Activated CD4-positive, CD25-positive, alpha-beta regulatory T cell (primary cell): ENCODE measurements at places on chromosomes 7 and 10.

DNA sequence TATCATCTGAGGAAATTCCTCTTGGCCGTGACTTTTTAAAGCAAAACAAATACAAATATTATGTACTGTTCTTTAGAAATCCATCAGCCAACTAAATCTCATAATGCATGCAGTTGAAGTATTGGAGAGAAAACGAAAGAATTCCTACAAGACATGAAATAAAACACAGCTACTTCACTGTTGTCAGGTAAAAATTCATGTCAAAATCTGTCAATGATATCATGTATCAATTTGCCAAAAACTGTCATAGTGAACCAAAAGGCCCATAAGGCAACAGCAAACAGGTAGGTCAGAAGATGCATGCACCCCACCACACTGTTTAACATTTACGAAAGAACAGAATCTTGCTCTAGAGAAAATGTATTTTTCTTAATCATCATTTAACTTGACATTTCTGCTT lies 2.3 kb downstream of the GPR22 start:
- no peak for DNase-seq

DNA sequence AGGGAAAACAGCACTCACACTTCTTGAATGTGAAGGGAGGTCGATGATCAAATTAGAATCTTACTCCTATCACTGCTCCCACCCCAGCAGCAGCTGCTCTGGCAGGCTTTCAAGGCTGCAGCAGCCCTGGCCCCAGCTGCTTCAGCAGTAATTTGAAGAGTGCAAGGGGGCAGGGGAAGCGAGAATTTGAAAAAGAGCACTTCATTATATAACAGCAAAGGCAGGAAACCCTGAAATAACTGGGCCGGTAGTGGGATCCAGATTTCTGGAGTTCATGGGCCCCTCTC lies 44.9 kb downstream of the MYPN start:
- DNase-seq = no peak

DNA sequence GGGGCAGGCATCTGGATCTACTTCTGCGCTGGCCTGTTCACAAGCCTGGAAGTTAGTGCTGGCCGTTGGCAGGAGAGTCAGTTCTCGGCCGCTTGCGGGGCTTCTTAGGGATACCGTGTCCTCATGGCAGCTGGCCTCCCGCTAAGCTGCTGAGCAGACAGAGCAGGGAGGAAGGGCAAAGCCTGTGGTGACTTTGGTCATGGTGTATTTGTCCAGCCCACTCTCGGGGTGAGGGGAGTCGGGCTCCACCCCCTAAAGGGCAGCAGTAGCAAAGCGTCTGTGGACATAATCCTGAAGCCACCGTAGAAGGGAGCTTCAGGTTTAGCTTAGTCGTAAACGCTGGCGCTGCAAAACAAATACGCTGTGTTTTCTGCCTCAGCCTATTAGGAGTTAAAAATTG lies 12.2 kb downstream of the UBE3C start:
- no peak for DNase-seq

DNA sequence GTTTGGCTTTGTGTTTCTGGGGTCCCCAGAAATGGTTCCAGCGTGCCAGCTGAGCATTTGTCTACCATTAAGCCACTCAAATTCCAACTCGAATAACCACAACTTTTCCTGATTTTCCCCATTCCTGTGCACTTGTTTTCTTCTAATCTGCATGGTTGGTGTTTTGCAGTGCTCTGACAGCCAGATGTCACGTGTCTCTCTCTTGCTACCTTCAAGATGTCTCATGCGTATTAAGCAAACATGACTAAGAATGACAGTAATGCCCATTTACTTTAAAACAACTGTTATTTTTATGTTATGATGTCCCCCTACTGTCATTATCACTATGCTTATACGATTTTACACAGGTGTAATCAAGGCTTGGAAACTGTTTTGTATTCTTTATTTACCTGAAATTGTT lies 35.2 kb upstream of the MXI1 start:
- DNase-seq = no peak

- DNase-seq = no peak
Measured at GRCh38 chr7:78413568-78413967, 615.0 kb downstream of the PHTF2 start.
